A549 treated with CORT108297 at 1 μM for 4 hours (cell line): ENCODE measurements at places on chromosomes 16 and 17. TPM values are rescaled to one million over a fixed set of nuclear protein-coding genes. Genes with fewer than 3 reads are reported as not detected.

Gene CDC42EP4
- total RNA-seq, result 59.6 to 77.9 TPM (median 74.8 TPM) in 5 replicates

Gene NPIPB6
- 1.7 to 3.0 TPM (median 2.0 TPM) in 5 replicates for total RNA-seq

Gene RAB11FIP4
- total RNA-seq, result 1.2 to 2.0 TPM (median 1.7 TPM) in 5 replicates

Gene KIF18B
- 26.8 to 41.2 TPM (median 40.1 TPM) in 5 replicates for total RNA-seq

Gene SECTM1
- 1.1 to 2.6 TPM (median 2.0 TPM) in 5 replicates for total RNA-seq

Gene KCNJ18
- 0.06 TPM in 1 of 5 replicates, not detected in the others for total RNA-seq

Gene CIITA
- total RNA-seq, result 0.05 to 0.15 TPM (median 0.13 TPM) in 5 replicates

Gene TMEM106A
- 0.82 to 1.5 TPM (median 0.96 TPM) in 5 replicates for total RNA-seq

Gene SCARF1
- total RNA-seq, result 0.32 to 0.47 TPM (median 0.35 TPM) in 5 replicates
